Germinal center (tissue), 1 donor: ENCODE measurements at places on chromosomes 1 and 21.
A peak's percentile ranks its signal among the peaks of the same experiment; 100 is the strongest.

DNA sequence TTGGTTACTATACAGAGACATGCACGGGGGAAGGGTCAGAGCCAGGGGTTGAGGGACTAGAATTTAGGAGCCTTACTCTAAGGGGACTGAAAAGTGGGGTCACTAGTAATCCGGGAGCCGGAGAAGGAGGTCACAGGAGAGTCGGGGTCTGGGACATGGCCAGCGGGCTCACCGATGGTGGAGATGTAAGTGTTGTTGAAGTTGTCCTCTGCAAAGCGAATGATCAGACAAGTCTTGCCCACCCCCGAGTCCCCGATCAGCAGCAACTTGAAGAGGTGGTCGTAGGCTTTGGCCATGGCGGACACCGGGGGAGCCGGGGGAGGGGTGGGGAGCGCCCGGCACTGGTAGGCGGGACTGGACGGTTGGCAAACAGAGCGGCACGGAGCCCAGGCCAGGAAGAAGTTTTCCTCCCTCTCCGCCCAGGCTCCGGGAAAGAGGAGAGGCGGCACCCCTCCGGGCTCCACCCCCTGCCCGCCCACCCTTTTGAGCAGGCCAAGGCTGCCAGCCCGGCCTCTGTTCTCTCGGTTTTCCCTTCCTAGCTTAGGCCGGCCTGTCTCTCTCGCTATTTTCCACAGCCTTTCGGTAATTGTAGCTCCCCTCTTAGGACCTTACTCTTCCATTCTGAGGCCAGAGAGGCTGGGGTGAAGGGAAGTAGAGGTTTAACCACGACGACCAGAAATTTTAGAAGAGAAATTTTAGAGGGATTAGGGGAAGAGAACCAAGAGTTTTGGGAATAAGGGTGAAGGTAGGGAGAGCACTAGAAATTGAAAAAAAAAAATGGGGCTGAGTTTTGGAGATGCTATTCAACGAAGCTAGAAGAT, at the start of gene RAB13:
Gene RAB13 (minus strand): TSS at position 399 of the 821 bp plus-strand sequence. CDS start 103 bp downstream, at position 296.
- peak; percentile 54 for DNase-seq

- DNase-seq = no peak
Observed at GRCh38 chr1:172674831-172675613, 16.1 kb downstream of the FASLG start.

- DNase-seq = no peak
Observed at GRCh38 chr1:162381941-162382750, 618 bp downstream of the C1orf226 start.

GRCh38 chr1:18134324-18135046, 26.9 kb downstream of the IGSF21 start:
- no peak for DNase-seq

DNA sequence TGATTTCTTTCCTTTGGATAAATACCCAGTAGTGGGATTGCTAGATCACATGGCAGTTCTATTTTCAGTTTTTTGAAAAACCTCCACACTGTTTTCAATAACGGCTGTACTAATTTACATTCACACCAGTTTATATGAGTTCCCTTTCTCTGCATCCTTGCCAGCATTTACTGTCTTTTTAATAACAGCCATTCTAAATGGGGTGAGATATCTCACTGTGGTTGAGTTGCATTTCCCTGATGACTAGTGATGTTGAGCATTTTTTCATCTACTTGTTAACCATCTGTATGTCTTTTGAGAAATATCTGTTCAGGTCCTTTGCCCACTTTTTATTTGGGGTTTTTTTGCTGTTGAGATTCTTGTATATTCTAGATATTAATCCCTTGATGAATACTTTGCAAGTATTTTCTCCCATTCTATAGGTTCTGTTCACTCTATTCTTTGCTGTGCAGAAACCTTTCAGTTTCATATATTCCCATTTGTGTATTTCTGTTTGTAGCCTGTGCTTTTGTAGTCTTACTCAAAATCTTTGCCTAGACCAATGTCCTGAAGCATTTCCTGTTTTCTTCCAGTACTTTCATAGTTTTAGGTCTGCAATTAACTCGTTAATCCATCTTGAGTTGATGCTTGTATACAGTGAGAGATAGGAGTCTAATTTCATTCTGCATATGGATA, 7.3 kb downstream of the HENMT1 start:
- no peak for DNase-seq

GRCh38 chr1:179814546-179814838, 63.1 kb downstream of the TOR1AIP2 start:
- DNase-seq = no peak

GRCh38 chr1:89932598-89933364, 62.1 kb upstream of the ZNF326 start:
- DNase-seq = no peak

DNA sequence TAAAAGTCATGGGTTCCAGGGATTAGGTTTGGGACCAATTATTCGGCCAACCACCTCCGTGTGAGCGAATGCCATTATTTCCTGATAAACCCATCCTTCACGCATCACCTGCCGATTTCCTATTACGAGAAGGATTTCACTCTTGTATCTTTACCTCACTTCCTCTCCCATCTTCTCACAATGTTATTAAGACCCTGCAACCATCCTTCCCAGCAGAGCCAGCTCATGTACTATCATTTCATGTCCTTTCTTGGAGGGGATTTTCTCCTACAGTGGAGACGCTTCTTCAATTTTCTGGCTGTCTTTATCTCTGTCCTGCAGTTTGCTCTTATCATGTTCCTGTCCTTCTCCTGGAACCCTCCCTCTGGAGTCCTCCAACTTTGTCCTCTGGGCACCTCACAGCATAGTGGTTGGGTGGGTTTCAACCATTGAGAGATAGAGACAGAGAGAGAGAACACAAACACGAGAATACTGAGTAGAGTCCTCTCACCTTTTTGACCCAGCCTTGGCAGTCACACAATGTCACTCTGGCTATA, 192.2 kb downstream of the DYRK1A start:
- DNase-seq = no peak

DNA sequence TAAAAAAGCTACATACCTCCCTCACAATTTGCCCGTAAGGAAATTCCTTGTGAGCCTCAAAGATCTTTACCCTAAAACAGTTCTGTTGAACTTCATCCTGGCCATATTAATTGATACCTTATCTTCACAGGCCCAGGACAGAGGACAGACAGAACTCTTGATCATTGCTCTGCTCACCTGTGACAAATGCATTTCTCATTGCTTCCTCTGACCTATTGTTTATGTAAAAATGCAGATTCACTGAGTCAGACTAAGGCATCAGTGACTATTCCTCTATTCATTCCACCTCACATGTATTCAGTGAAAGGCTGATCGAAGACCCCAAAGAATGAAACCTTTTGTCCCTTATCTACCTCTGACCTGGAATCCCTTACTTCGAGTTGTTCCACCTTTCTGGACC, 61.0 kb downstream of the BACH1 start:
- no peak for DNase-seq

DNA sequence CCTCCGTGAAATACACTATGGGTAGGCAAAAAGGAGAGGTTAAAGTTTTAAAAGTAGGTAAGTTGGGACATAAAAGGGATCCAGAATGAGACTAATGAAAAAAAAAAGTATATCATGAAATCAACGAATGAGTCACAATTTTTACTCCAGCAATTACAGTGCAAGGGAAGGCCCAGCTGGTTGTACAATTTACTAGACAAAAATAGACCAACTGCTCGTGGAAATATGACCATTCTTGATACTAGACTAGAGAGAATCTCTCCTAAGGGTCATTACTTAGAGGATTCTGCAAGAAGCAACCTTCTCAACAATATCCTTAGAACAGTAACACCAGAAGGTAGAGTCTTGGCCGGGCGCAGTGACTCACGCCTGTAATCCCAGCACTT, 55.1 kb upstream of the EFHD2 start:
- no peak for DNase-seq

DNA sequence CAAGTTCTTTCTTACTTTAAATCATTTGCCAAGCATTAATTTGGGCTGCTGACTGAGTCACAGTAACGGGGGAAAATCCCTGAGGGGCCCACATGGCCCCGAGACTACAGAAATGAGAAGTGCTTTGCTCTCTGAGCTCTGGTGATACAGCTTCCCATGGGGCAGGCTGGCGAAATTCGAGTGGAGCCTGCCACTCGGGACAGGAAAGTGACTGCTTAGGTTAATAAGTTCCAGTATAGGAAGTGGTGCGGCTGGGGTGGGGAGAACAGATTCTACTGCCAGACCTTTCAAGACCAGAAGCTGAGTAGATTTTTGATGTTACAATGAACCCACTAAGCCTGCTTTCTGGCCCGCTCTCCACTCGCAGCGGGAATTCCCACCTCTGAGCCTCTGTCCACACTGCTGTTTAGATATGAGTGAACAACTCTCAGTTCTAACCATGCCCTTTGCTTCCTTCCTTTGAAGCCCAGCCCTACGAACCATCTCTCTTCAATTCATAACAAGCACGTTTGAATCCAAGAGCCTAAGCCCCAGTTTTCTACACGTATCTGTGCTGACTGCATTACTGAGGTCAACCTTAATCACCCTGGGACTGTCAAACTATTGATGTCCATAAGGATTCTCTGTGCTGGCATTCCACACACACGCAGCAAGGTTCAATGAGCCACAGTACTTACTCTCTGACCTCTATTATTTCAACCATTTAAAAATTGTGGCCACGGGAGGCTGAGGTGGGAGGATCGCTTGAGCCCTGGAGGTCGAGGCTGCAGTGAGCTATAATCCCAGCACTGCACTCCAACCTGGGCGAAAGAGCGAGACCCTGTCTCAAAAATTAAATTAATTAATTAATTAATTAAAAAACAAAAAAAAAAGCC, 9.6 kb downstream of the ZBTB17 start:
- peak; percentile 69 for DNase-seq

- no peak for DNase-seq
Observed at GRCh38 chr1:43774359-43774758, 67.0 kb downstream of the ST3GAL3 start.

DNA sequence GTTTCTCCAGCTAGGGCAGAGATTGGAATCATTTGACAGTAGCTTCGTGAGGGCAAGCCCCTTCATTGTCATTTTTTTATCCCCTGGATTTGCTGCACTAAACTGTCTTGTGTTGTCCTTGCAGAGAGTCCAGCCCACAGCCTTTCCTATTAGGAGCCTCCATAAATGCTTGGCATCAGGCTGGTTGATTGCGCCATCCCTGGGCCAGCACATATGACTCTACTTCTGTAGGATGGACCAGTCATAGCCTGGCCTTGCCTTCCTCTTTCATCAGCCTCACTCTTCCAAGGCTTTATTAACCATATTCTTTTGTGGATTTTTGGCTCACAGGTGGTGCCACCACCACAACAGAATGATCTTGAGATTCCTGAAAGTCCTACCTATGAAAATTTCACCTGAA, 31.4 kb downstream of the LY9 start:
- DNase-seq = no peak

- no peak for DNase-seq
Observed at GRCh38 chr1:215269955-215270354, 187.4 kb downstream of the KCNK2 start.

GRCh38 chr1:37009521-37009920, 24.8 kb downstream of the GRIK3 start:
- DNase-seq = no peak

DNA sequence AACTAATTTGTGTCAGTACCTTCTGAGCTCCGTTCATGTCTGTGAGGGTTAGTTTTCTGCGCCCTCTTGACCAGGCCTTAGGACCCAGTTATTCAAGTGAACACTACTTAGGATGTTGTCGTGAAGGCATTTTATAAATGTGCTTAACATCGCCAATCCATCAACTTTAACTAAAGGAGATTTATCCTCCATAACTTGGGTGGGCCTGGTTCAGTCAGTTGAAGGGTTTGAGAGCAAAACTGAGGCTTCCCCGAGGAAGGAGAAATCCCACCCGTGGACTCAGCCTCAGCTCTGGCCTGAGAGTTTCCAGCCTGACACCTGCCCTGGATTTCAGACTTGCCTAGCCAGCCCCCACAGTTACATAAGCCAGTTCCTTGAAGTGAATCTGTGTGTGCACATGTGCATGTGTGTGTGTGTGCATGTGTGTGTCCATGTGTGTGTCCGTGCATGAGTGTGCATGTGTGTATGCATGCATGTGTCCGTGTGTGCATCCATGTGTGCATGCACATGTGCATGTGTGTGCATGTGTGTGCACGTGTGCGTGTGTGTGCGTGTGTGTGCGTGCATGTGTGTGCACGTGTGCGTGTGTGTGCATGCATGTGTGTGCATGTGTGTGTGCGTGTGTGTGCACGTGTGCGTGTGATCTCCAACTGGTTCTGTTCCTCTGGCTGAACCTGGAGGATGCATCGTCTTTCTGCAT, 62.1 kb upstream of the PDE9A start:
- no peak for DNase-seq

DNA sequence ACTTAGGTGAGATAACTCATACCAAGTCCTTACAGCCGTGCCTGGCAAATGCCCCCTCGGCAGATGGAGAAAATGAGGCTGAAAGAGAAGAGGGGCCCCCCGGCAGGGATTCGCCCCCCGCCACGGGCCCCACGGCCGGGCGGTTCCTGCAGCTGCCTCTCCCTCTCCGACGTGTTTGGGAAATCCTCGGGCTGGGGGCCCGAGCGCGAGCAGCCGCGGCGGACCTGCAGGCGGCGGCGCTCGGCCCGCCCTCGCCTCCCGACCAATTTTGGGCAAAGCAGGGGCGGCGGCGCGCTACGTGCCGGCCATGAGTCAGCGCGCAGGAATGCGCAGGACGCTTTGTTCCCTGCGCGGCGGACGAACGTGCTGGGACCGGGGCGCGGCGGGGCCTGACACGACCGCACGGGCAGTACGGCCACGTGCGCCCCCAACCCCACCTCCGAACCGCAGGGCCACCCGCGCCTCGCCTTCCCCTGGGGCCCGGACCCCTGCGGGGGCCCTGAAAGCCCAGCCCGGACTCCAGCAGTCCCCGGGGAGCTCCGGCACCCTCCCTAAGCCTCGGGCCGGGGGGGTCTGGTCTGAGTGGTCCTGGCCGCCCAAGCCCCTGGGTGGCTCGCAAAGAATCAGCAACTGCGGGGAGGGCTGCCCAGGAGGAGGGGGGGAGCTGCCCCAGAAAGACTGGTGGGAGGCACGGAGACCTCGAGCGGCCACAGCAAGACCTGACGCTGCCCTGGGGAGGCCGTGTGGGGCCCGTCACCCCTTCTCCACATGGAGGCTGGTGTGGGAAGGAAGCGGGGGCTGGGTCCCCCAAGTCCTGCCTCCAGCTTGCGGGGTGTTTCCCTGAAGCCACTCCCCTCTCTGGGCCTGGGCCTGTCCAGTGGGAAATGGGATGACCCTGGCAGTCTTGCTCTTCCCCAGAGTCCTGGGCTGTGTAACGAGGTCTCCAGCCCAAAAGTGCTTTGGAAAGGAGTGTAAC, 11.9 kb upstream of the EDN2 start:
- no peak for DNase-seq

GRCh38 chr1:245469734-245470133, 314.9 kb downstream of the KIF26B start:
- DNase-seq = no peak
